ENCODE measurements at places on chromosomes 1 and 21.

DNA sequence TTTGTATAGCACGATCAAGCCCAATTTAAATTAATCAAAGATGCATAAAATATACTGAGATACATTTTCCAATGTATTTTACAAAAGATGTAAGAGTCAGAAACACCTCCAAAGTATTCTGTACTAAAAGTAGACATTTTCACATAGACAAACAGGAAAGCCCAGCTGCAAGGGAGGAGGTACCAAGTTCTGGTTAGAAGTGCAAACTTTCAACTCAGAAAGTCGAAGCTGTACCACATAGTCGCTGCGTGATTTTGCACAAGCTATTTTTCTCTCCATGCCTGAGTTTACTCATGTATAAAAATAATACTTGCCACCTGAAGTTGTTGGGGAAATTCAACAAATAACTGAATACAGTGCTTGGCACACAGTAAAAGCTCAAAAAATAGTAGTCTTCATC lies 5.6 kb upstream of the HNRNPU start:
- no peak for DNase-seq

DNA sequence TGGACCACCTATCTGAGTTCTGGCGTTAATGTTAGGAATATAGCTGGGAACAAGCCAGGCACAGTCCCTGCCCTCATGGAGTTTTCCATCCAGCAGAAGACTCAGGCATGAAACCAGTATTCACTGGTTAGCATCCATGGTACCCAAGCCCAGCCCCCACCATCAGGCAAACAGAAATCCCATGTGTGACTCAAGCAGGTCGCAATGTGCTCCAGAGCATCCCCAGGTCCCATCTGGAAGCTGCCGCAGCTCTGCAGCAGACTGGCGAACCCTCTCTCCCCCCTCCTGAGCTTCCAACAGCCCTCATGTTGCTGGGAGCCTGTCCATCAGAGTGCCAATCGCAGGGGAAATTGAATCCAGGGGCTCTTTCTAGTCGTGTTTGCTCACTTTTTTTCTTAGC lies 174.2 kb downstream of the RRAGC start:
- DNase-seq, result no peak

GRCh38 chr1:26771285-26771642 lies 16.5 kb upstream of the PIGV start:
- DNase-seq, result no peak

DNA sequence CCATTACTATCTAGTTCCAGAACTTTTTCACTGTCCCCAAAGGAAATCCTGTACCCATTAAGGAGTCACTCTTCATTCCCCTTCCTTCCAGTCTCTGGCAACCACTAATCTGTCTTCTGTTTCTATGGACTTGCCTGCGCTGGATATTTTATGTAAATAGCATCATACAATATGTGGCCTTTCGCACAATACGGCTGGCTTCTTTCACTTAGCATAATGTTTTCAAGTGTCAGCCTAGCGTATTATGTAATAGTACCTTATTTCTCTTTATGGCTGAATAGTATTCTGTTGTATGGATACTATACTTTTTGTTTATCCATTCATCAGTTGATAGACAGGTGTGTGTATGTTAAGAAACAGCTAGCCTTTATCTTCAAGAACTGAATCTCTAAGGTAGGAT lies 14.3 kb downstream of the ATF3 start:
- no peak for DNase-seq

DNA sequence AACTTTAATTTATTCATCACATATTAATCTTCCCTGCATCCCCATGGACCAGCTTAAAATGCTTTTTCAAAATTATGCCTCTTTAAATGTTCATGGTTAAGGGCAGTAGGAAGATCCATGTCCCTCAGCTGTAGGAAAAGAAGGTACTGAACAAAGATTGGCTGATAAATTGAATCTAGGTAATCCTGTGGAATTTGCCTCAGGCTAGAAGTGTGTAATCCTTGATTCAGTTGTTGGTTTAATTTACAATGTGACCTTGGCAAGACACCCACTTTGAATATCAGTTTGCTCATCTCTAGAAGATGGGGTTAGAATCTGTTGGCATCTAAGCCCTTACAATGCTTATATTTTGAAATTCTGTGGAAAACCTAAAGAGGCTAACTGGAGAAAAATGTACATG lies 6.1 kb downstream of the TTC4 start:
- DNase-seq, result no peak

- DNase-seq, result no peak
These were observed 100.4 kb upstream of the BRINP3 start for GRCh38 chr1:190578017-190578416.

GRCh38 chr1:174247472-174247871 lies 88.2 kb downstream of the RABGAP1L start:
- DNase-seq, result no peak

DNA sequence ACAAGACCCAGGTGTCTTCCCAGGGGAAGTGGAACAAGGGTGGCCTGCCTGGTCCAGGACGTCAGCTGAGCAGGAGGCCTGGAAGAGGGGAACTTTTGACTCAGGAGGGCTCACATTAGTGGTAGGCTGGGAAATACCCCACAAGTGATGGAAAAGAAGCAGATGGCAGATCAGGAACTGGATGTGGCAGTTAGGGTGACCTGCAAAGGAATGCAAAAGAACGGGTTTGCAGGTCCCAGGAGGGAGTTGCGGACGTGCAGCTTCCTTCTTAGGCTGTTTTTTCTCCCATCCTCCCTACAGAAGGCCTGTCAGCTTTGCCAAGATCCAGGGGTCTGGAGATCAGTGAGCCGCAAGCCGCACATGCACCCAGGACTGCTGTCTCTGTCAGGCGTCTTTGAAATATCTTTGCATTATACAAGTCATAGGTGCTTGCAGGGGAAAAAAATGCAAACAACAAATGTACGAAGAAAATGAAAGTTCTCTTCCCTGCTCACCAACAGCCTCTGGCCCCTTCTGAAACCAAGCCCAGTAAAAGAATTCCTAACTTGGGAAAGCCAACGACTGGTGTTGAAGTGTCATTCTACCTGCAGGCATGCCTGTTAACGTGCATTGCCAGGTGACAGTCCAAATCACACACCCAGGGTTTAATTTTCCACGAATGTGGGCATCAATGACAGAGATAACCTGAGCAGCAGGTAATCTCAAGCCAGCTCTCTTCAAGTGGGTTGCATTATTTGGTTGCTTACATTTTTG lies 34.4 kb downstream of the NENF start:
- DNase-seq, result no peak

DNA sequence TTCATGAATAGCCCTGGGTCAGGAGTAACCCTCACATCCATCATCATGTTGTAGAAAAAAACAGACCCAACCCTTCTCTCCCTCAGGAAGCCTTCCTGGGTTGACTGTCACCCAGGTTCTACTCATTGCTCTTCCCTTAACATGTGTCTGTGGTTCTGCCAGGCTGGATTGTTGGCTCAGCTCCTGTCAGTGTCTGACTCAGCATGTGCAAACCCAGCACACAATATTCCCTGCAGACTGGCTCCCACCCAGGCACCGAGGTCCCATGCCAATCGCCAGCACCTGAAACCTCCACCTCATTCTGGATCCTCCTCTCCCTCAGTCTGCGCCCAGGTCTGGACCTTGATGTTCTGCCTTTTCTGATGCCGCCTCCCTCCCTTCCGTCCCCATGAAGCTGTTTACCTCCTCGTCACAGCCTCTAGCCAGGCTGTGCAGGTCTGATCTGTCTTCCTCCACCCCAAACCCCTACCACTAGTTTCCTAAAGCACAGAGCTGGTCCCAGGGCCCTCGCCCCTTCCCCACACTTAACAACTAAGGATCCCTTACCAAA lies 4.3 kb upstream of the S100A8 start:
- DNase-seq, result no peak

GRCh38 chr1:193144999-193145398 lies 23.2 kb downstream of the CDC73 start:
- no peak for DNase-seq

GRCh38 chr1:77881061-77881460 lies 7.4 kb upstream of the NEXN start:
- no peak for DNase-seq

DNA sequence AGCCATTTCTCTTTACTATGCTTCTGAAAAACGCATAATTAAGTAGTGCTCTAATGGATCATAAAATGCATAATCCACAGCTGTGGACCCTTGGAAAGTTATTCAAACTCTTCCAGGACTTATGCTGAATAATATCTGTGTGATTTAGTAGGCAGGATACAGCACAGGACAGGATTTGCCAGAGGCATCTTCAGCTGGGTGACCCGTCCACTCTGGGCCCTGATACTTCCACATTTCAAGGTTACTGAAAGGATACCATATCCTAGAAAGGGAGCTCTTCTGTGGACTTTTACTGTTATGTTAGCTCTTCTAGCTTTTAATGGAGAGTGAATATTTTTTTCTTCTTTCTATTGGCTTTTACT lies 49.6 kb downstream of the MAP10 start:
- no peak for DNase-seq

DNA sequence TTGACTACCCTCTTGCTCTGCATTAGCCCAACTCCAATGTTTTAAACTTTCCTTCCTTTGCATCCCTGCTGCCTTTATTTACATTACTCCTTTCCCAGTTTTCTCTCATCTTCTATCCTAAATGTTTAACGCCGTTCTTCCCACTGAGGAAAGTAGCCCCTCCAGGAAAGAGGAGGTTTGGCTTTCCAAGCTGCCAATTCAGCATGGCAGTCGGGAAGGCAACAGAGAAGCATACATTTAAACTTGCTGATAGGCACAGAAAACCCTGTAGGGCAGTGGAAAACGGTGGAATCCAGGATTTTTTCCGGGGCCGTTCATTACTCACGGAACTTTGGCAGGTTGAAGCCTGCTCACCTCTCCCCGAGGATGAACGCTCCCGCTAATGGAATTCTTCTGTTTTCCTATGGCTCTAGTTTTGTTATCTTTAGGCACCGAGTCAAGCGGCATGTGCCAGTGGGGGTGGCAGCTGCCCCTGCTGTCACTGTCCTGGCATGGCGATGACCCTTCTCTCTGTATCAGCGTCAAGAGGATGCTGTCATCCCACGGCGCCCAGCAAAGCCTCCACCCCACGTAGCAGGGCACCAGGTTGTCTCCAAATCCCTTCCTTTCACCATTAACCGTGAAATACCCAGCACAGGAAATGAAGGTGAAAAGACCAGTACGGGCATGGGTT lies 48.3 kb downstream of the ZBTB18 start:
- DNase-seq, result no peak

DNA sequence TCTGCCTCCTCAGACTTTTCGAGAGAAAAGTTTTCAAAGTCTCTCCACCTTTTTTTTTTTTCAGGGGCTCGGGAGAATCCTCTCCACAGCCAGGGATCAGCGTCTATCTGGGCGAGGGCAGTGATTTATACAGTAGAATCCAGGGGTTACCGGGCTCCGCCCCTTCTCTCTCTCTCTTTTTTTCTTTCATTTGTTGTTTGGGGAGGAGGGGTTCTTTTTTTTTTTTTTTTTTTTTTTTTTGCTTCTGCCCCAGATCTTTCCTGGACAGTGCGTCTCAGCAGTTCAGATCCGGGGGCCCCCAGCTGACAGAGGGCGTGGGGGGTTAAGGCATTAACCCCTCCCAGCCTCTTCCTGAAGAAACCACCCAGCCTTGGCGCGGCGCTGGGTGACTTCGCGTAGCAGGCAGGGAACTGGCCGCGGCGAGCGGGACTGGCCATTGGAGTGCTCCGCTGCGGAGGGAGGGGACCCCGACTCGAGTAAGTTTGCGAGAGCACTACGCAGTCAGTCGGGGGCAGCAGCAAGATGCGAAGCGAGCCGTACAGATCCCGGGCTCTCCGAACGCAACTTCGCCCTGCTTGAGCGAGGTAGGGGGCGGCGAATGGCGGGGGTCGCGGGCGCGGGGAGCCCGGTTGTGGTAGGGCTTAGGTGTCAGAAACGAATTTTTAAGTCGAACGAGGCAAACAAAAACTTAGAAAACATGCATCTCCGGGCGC lies at the start of gene S1PR1:
Gene S1PR1 (plus strand): TSS at position 504 of the 713 bp plus-strand sequence. CDS start 1,966 bp downstream, outside the sequence.
- DNase-seq, result no peak

DNA sequence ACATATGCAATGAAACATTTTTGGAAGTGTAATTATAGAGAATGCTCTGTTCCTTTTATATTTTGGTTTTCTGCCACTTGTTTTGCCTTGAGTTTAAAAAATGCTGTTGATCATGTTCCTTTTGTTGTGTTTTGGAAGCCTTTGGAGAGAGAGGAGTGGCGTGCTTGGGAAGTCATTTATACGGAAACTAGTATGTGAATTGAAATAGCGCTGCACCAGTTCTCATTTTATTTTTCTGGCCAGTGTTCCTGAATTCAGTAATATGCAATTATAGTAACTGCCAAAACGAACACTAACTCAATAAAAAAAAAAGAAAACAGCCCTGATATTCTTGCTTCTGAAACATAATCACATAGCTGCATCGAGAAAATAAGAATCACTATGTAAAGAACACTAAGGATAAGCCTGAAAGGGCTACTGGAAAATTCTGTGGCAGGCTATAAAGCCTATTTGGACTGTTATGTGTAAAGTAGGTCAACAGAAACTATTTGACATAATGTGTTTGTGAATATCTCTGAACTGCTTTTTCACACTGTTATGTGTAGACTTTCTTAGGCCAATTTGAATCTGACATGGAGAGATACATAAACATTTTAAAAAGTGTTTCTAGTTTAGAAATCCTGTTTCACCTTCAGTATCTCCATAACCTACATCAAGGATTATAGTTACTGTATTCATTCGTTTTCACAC lies 742.0 kb downstream of the KCNT2 start:
- no peak for DNase-seq

DNA sequence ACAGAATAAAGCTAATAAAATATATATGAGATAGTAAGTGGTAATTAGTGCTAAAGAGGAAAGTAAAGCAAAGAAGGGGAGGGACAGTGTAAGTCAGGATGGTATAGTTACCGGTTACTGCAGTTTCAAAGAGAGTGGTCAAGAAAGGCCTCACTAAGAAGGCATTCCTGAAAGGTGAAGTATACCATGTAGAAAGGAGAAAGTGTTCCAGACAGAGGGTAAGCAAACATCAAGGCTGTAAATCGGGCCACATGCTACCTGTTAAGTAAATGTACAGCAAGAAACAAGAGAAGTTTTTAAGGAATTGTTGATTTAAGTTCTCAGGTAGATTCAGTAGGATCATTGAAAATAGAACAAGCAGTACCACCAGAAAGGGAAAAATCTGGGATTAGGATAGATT lies 9.7 kb downstream of the DESI2 start:
- no peak for DNase-seq

DNA sequence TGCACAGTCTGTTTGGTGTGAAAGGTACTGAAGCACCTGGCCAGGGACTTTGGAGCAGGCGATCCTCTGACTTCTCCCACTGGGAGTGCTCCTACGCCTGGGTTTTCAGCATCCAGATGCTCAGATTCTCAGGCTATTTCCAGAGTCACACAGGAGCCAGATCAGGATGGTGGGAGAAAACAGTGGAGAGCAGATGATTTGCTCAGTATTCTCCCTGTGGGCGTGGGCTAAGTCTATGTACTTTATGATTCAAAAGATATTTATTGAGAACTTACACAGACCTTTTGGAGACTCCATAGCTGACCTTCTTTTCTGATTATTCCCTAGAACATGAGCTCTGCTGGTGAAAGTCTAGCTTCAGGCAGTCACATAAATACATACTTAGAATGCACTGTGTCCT lies 134.6 kb downstream of the TENT5C start:
- no peak for DNase-seq

- no peak for DNase-seq
These were observed 27.4 kb downstream of the ARHGEF10L start for GRCh38 chr1:17566892-17567291.

All from SHP77 (cell line).